Heart right ventricle (tissue), 16 donors: ENCODE measurements at places on chromosomes 11 and 22.
A peak's percentile ranks its signal among the peaks of the same experiment; 100 is the strongest.

- H3K27ac ChIP-seq: no peak overlapping the region
- no peak for DNase-seq
- no peaks in the 10 kb centered on the region for H3K4me1 ChIP-seq
- no peaks in the 10 kb centered on the region for H3K36me3 ChIP-seq
- no peak overlapping the region for H3K4me3 ChIP-seq
- no peaks in the 10 kb centered on the region for H3K27me3 ChIP-seq
Measured at GRCh38 chr11:80146232-80146631, 705.4 kb upstream of the TENM4 start.

GRCh38 chr11:43567396-43567975, 113.1 kb upstream of the HSD17B12 start:
- H3K36me3 ChIP-seq: no peaks in the 10 kb centered on the region
- peaks cover 48% of the 10 kb centered on the region for H3K27me3 ChIP-seq
- no peak overlapping the region for H3K4me3 ChIP-seq
- no peaks in the 10 kb centered on the region for H3K4me1 ChIP-seq

DNA sequence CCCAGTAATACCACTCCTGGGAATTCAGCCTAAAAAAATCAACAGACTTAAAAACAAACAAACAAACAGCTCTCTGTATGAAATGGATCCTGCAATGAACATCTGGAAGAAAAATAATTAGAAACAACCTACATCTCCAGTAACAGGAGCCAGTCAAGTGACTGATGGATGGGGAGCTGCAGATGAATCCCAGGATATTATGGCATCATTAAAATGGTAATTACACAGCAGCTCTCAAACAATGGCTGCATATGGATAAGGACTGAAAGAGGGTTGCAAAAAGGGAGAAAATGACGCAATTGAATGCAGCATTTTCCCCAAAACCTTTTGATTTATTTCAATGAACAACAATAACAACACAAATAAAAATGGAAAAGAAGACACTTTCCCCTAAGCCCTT, 4.1 kb downstream of the NPTXR start:
- no peaks in the 10 kb centered on the region for H3K36me3 ChIP-seq
- no peak overlapping the region for H3K4me3 ChIP-seq
- H3K27ac ChIP-seq: no peak overlapping the region

DNA sequence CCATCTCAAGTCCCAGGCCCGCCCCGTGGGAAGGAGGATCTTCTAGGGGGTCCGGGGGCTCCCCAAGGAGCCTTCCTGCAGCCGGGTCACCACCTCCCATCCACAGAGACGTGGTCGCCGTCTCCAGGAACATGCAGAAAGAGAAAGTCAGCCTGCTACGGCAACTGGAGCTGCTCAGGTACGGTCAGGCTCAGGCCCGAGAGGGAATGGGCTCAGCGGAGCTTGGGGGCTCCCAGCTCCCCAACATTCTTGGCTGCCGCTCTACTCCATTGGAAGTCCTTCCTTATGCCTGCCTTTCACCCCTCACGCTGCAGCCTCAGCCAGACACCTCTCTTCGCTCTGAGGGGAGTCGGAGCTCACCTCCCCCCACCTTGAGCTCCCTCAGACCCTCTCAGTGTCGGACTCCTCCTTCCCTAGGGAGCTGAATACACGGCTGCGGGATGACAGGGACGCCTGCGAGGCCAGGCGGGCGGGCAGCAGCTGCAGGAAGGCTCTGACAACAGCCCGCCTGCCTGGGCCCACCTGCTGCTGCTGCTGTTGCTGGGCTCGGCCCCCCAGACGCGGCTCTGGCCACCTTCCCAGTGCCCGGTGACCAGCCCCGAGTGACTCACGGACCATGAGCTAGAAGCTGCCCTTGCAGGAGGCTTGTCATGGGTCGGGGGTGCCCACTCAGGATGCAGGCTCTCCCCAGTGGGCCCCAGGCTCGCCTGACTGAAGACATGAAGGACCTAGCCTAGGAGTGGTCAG, 1.5 kb upstream of the CD151 start:
- H3K36me3 ChIP-seq: no peaks in the 10 kb centered on the region
- no peak overlapping the region for H3K27ac ChIP-seq
- no peaks in the 10 kb centered on the region for H3K27me3 ChIP-seq
- peak overlapping the region; percentile 44 for H3K4me3 ChIP-seq
- no peak for DNase-seq
- H3K4me1 ChIP-seq: peaks cover 40% of the 10 kb centered on the region

DNA sequence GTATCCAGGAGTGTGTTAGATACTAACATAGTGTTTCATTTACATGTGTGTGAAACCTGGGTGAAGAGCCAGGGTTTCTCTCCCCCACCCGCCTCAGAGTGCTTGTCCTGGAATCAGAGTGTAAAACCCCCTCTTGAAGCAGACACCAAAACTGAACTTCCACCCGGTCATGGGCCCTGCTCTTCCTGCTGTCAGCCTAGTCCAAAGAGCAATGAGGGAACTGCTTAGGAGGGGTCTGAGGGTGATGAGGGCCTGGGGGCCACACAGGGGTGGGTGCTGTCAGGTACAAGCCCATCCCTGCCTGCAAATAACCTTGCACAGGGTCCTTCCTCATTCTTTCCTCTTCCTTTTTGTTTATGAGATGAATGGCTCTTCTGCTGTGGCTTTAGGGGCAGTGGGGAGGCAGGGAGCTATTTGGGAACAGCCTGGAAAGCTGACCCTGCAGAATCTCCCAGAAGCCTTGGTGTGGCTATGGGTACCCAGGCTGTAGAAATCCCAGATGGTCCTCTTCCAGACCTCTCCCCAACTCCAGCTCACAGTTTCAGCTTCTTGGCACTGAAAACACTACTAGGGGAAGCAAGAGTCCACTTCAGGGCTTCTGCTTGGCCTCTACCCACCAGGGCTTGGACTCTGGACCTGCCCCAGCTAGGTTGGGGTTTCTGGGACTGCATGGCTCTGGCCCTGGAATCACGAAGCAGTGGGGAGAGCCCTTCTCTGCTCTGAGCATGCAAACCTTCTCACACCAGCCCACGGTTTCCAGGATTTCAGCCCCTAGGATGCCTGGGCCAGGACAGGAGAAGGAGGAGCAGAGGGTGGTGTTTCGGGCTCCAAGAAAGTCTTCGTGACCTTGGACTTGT, 8.5 kb downstream of the BATF2 start:
- H3K27ac ChIP-seq: no peak overlapping the region
- H3K27me3 ChIP-seq: no peaks in the 10 kb centered on the region
- peaks cover 33% of the 10 kb centered on the region for H3K4me1 ChIP-seq
- no peak for DNase-seq
- peaks cover 31% of the 10 kb centered on the region for H3K36me3 ChIP-seq

DNA sequence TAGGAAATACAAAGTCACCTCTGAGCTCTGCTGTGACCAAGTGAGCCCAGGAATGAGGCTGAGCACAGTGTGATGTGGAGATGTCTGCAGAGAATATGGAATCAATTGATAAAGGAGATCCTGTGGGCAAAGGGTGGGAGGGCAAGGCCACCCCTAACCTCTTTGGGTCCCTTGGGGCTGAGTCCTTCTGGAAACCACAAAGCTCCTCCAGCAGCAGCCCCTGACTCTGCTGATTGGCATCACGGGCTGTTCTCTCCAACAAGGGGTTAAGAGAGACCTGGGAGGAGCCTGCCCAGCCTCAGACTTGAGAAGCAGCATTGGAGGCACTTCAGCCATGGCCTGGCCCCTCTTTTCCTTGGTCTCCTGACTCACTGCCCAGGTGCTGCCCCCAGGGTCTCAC, 49.7 kb downstream of the GGTLC2 start:
- DNase-seq: no peak
- H3K27ac ChIP-seq: no peak overlapping the region
- no peaks in the 10 kb centered on the region for H3K36me3 ChIP-seq
- peaks cover 10% of the 10 kb centered on the region for H3K4me1 ChIP-seq

- no peaks in the 10 kb centered on the region for H3K27me3 ChIP-seq
- H3K27ac ChIP-seq: no peak overlapping the region
- no peak overlapping the region for H3K4me3 ChIP-seq
Measured at GRCh38 chr11:127448101-127448500, 447.5 kb upstream of the KIRREL3 start.

- no peak overlapping the region for H3K4me3 ChIP-seq
- DNase-seq: no peak
- H3K27ac ChIP-seq: no peak overlapping the region
- no peaks in the 10 kb centered on the region for H3K36me3 ChIP-seq
Measured at GRCh38 chr11:13638422-13638821, 30.0 kb upstream of the FAR1 start.

DNA sequence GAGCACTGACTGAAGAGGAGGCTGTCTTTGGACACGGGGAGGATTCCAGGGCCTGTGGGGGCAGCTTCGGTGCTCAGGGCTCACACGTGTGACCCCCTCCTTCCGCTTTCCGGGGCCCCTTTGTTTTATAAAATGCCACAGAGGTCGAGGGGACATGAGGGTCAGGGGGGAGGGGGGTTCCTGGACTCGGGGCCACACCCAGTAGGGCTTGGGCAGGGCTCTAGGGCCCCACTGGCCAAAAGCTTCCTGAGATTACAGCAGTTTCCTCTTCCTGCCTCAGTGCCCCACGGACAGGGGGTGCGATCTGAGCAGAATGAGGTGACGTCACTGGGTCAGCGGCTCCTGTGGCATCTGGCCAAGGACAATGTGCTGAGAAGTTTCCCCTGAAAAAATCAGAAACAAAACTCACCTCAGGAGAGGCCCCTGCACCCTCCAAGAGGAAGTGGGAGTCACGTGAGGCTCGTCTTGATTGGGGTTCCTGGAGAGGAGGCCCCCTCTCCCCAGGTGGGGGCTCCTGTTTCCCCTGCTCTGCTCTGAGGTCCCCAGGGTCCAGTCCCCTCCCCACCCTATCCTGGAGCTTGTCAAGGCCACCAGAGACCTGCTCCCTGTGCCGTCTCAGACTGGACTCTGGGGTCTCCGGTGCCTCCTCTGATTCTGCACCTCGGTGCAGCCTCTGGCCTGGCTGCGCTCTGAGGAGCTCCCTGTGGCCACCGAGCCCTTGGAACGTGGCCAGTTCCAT, 6.4 kb upstream of the IFITM3 start:
- H3K27ac ChIP-seq: peak overlapping the region; percentile 92
- H3K27me3 ChIP-seq: no peaks in the 10 kb centered on the region
- peak; percentile 93 for DNase-seq
- H3K4me3 ChIP-seq: no peak overlapping the region
- peaks cover 48% of the 10 kb centered on the region for H3K4me1 ChIP-seq

DNA sequence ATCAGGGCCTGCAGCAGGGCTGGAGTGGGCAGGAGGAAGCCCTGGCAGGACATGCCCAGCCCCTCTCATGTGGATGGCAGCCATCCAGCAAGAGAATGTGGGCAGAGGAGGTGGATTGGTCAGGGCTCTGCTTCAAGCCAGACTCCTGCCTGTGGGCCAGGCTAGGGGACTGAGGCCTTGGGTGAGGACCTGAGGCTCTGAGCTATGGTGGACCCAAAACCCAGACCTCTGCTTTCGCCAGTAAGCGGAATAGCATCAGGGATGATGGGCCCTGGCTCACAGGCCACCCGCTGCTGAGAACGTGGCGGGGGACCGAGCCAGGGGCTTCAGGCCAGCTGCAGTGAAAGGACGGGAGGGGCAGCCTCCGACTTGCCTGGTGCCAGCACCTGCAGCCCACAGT, 57.4 kb downstream of the LINC01488 start:
- peaks cover 36% of the 10 kb centered on the region for H3K4me1 ChIP-seq
- H3K36me3 ChIP-seq: no peaks in the 10 kb centered on the region
- DNase-seq: peak; percentile 28
- peak overlapping the region; percentile 85 for H3K27ac ChIP-seq
- no peak overlapping the region for H3K4me3 ChIP-seq

DNA sequence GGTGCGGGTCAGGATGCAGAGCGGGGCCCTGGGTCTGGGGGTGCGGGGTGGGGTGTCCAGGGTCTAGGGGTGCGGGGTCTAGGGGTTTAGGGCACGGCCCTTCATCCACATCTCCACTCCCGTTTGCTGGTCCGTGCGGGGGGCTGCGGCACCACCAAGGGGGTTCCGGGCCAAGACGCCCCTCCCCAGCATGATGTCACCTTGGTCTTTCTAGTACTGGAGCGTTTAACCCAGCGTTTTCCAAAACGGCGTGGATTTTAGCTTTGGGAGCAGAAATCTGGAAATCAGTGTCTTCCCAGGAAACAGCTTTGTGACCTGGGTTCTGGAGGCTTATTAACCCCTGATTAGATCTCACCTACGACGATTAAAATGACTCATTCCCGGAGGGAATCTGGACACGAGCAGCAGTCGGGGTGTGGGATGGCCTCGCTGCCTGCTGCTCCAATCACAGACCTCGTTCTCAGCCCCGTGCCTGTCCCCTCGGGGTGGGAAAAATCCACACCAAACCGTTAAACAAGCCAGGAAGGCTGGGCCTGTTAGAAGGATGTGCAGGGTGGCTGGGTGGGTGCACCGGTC, 759 bp downstream of the AP2A2 start:
- no peaks in the 10 kb centered on the region for H3K36me3 ChIP-seq
- peak overlapping the region; percentile 76 for H3K27ac ChIP-seq
- no peaks in the 10 kb centered on the region for H3K27me3 ChIP-seq
- H3K4me3 ChIP-seq: peak overlapping the region; percentile 66
- no peak for DNase-seq
- peaks cover 62% of the 10 kb centered on the region for H3K4me1 ChIP-seq

DNA sequence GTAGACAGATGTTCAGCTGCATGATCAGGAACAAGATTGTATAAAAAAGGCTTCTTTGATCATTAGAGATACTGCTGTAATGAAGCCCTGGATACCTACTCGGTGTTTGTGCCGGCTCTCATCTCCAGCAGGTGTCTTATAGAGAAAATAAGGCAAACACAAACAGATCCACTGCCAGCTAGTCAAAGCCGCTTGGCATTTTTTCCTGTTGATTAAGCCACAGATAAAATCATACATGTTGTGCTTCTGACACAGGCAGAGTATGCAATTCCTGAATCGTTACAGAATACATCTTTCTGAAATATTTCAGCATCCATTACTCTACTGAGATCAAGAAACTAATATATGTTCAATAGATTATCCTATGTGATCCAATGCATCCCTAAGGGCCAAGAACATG, 206.9 kb downstream of the CADM1 start:
- H3K36me3 ChIP-seq: no peaks in the 10 kb centered on the region
- no peak overlapping the region for H3K27ac ChIP-seq
- no peaks in the 10 kb centered on the region for H3K27me3 ChIP-seq
- no peaks in the 10 kb centered on the region for H3K4me1 ChIP-seq

GRCh38 chr22:24736526-24737053, 37.9 kb downstream of the PIWIL3 start:
- peaks cover 8% of the 10 kb centered on the region for H3K27me3 ChIP-seq
- no peaks in the 10 kb centered on the region for H3K36me3 ChIP-seq
- DNase-seq: no peak
